ENCODE measurements at places on chromosomes 5 and 9. TPM values are rescaled to one million over a fixed set of nuclear protein-coding genes. Genes with fewer than 3 reads are reported as not detected.

The LPAR1 gene
- 9.3 TPM for total RNA-seq

The SGCD gene
- 0.19 TPM for total RNA-seq

The TLE1 gene
- total RNA-seq: 38.9 TPM

The HK3 gene
- 3.5 TPM for total RNA-seq

The BRD3 gene
- total RNA-seq: 14.4 TPM

The CYFIP2 gene
- 17.8 TPM for total RNA-seq

The PCDHB14 gene
- 2.6 TPM for total RNA-seq

The TAF9 gene
- total RNA-seq: 15.6 TPM

The JAKMIP2 gene
- 0.81 TPM for total RNA-seq

The CDH9 gene
- not detected for total RNA-seq

The CYSRT1 gene
- total RNA-seq: 0.22 TPM

The LCN1 gene
- total RNA-seq: not detected

- peak overlapping the region; percentile 85 for H3K27ac ChIP-seq
- no peak overlapping the region for H3K4me3 ChIP-seq
These were observed 583.4 kb downstream of the ACTL7B start for GRCh38 chr9:108272349-108272899.

DNA sequence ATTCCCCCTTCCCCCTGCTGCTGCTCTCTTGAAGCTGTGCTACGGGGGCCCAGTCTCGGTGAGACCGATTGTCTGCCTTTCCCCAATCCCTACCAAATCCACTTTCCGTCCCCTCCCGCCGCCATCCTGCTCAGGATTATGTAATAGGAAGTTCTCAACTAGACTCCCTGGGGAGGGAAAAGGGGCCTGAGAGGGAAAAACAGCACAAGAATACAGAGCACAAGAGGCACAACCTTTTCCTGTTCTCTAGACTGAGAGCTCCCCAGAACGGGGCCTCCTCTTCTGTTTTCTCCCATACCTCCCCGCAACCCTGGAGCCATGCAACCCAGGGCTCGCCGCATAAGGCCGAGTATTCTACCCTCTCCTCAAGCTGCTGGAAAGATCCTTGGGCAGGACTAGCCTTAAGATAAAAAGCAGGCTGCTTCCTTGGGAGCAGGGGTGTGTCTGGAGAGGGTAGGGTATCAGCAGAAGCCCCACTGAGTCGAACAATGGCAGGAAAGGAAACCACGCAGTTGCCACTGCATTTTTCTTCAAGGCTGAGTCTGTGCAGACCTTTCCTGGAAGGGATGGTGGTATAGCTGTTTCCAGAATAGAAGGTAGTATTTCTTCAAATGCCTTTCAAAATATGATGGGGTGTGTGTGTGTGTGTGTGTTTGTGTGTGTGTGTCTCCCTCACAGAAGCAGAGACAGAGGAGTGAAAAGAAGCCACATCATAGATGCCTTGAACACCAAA lies 12.9 kb downstream of the MYORG start:
- peak; percentile 7 for DNase-seq
- H3K4me1 ChIP-seq: peaks cover 13% of the 10 kb centered on the region
- H3K27ac ChIP-seq: no peak overlapping the region
- H3K27me3 ChIP-seq: no peaks in the 10 kb centered on the region
- no peaks in the 10 kb centered on the region for H3K36me3 ChIP-seq
- no peak overlapping the region for H3K4me3 ChIP-seq

GRCh38 chr9:115946530-115946929 lies 207.1 kb upstream of the PAPPA start:
- no peaks in the 10 kb centered on the region for H3K36me3 ChIP-seq
- H3K4me1 ChIP-seq: no peaks in the 10 kb centered on the region
- no peaks in the 10 kb centered on the region for H3K27me3 ChIP-seq
- H3K27ac ChIP-seq: no peak overlapping the region
- H3K4me3 ChIP-seq: no peak overlapping the region
- no peak for DNase-seq

- H3K36me3 ChIP-seq: no peaks in the 10 kb centered on the region
- peak overlapping the region; percentile 99 for H3K27ac ChIP-seq
- no peak for DNase-seq
- no peaks in the 10 kb centered on the region for H3K27me3 ChIP-seq
These were observed 584 bp upstream of the KLF9 start for GRCh38 chr9:70415041-70415440.

DNA sequence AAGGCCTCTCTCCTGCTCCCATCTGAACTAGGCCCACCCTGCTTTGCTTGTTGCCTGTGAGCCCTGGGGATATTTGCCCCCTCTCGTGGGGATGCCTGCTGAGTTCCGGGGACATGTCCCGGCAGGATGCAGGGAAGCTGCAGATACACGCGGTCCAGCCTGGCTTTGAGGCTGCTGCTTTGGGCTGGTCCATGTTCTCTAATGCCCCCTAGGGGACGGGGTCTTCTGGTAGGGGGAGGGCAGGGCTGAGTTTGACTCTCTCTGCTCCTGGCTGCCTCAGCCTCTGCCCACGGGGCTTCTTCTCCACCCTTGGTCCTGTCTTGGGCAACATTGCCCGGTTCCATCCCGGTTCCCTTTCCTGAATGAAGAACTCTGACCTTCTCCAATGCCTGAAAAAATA lies 84.9 kb upstream of the ASS1 start:
- DNase-seq: no peak
- no peaks in the 10 kb centered on the region for H3K27me3 ChIP-seq
- no peaks in the 10 kb centered on the region for H3K36me3 ChIP-seq
- no peak overlapping the region for H3K27ac ChIP-seq
- no peaks in the 10 kb centered on the region for H3K4me1 ChIP-seq
- no peak overlapping the region for H3K4me3 ChIP-seq

GRCh38 chr9:13732290-13732689 lies 452.8 kb upstream of the MPDZ start:
- no peaks in the 10 kb centered on the region for H3K4me1 ChIP-seq
- no peaks in the 10 kb centered on the region for H3K27me3 ChIP-seq
- no peaks in the 10 kb centered on the region for H3K36me3 ChIP-seq
- H3K4me3 ChIP-seq: no peak overlapping the region
- no peak for DNase-seq
- no peak overlapping the region for H3K27ac ChIP-seq

- DNase-seq: no peak
- H3K27ac ChIP-seq: no peak overlapping the region
- no peaks in the 10 kb centered on the region for H3K4me1 ChIP-seq
These were observed 114.9 kb downstream of the AUH start for GRCh38 chr9:91246846-91247245.

DNA sequence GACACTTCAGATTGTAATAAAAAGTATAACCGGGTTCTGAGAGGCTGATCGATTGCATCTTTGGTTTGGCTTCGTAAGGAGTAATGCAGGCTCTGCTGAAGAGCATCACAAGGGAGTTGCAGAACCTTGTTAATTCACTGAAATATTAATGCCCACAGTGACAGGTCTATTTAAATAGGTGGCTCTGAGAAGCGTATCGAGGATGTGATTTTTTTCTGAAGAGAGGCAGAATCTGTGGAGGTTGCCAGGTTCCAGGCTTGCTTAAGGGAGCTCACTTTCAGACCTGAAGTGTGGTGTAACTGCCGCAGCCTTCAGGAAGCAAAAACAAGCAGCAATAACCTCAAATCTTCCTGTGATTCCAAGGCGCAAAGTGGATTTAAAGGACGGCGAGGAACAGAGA lies 80.3 kb downstream of the ANKRD33B start:
- no peaks in the 10 kb centered on the region for H3K27me3 ChIP-seq
- H3K27ac ChIP-seq: no peak overlapping the region
- no peaks in the 10 kb centered on the region for H3K4me1 ChIP-seq
- H3K36me3 ChIP-seq: no peaks in the 10 kb centered on the region

GRCh38 chr9:99222416-99223270 lies 561 bp downstream of the SEC61B start:
- DNase-seq: no peak
- H3K4me3 ChIP-seq: peak overlapping the region; percentile 89
- H3K4me1 ChIP-seq: peaks cover under 1% of the 10 kb centered on the region
- H3K36me3 ChIP-seq: peaks cover 3% of the 10 kb centered on the region
- peak overlapping the region; percentile 94 for H3K27ac ChIP-seq
- H3K27me3 ChIP-seq: no peaks in the 10 kb centered on the region

DNA sequence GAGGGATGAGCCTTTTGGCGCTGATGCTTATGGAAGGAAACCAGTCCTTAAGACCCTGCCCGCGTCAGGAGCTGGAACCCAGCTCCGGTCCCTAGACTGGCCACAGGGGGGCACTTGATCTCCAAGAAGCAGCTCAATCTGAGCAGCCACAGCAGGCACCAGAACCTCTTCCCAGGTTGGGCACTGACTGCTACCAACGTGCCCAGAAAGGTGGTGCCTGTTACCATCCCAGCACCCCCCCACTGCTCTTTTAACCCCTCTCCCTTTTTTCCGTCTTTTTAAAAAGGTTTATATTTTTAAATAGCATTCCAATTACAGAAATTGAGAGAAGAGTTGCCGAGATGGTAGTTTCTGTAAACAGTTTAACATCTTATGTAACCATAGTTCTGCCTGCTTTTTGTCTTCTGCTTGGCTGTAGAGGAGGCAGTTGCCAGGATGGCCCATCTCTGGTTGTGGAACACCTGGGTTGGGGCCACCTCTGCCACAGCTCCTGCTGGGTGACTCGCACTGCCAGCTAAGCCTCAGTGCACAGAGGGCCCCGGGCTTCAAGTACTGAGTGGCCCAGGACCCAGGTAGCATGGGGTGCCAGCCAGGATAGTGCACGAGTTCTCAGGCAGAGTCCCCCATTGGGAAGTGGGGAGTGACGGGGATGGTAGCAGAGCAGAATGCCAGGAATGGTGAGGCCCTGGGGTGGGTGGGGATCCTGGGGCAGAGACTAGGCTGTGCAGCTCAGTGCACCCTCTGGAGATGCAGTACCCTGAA lies 62.8 kb downstream of the PFDN1 start:
- no peaks in the 10 kb centered on the region for H3K27me3 ChIP-seq
- H3K4me1 ChIP-seq: peaks cover 24% of the 10 kb centered on the region
- H3K4me3 ChIP-seq: no peak overlapping the region
- no peak overlapping the region for H3K27ac ChIP-seq
- peaks cover 4% of the 10 kb centered on the region for H3K36me3 ChIP-seq

DNA sequence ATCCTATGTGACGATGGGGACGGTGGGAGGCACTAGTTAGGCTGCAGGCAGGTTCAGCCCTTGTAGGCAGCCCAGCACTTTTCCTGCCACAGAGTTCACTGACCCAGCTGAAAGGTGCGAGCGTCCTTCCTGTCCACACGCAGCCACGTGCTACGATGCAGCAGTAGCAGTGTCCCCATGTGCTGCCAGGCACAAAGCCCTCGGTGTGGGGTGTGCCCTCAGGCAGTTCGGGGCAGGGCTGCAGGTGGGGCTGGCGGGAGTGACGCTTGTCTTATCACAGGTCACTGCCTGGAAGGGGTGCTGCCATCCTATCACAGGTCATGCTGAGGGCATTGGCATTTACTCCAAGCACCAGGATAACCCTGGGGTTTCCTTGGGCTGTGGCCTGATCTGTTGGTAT lies 46.8 kb upstream of the CLPTM1L start:
- no peak overlapping the region for H3K4me3 ChIP-seq
- no peaks in the 10 kb centered on the region for H3K4me1 ChIP-seq
- H3K27me3 ChIP-seq: no peaks in the 10 kb centered on the region
- no peak for DNase-seq
- no peak overlapping the region for H3K27ac ChIP-seq
- no peaks in the 10 kb centered on the region for H3K36me3 ChIP-seq

GRCh38 chr9:131227959-131228460 lies 48.3 kb downstream of the FAM78A start:
- no peaks in the 10 kb centered on the region for H3K27me3 ChIP-seq
- H3K27ac ChIP-seq: no peak overlapping the region
- no peak overlapping the region for H3K4me3 ChIP-seq
- no peak for DNase-seq
- peaks cover 5% of the 10 kb centered on the region for H3K36me3 ChIP-seq

DNA sequence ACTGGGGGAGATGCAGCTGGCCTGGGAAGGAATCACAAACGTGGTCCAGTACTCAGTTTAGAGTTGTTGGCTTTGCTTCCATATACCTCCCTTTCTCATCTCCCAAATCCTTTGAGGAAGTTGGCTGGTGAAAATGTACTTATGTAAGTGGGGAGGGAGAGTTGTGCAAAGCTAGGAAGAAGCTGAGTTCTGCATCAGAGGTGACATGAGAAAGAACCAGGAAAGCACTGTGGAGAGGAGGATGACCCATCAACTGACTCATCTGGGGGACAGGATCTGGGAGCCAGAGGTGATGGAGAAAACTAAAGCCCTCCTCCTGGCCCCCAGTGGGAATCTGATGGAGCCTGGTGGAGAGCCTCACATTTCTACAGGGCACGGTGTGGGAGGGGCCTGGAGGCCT lies 16.2 kb downstream of the KCNMB1 start:
- no peaks in the 10 kb centered on the region for H3K36me3 ChIP-seq
- H3K27ac ChIP-seq: no peak overlapping the region
- H3K27me3 ChIP-seq: no peaks in the 10 kb centered on the region
- no peaks in the 10 kb centered on the region for H3K4me1 ChIP-seq
- H3K4me3 ChIP-seq: no peak overlapping the region

- no peak for DNase-seq
- no peaks in the 10 kb centered on the region for H3K36me3 ChIP-seq
- no peaks in the 10 kb centered on the region for H3K4me1 ChIP-seq
- H3K27me3 ChIP-seq: no peaks in the 10 kb centered on the region
- no peak overlapping the region for H3K4me3 ChIP-seq
These were observed 134.8 kb upstream of the ADAMTS16 start for GRCh38 chr5:5005353-5005752.

GRCh38 chr5:133751846-133752245 lies 139.5 kb upstream of the FSTL4 start:
- H3K27ac ChIP-seq: no peak overlapping the region
- no peaks in the 10 kb centered on the region for H3K27me3 ChIP-seq
- H3K4me3 ChIP-seq: no peak overlapping the region
- H3K36me3 ChIP-seq: no peaks in the 10 kb centered on the region
- H3K4me1 ChIP-seq: no peaks in the 10 kb centered on the region

GRCh38 chr5:96004754-96005153 lies 43.1 kb upstream of the ELL2 start:
- peaks cover 7% of the 10 kb centered on the region for H3K4me1 ChIP-seq
- no peak overlapping the region for H3K4me3 ChIP-seq
- H3K27me3 ChIP-seq: no peaks in the 10 kb centered on the region
- no peak overlapping the region for H3K27ac ChIP-seq
- no peak for DNase-seq

DNA sequence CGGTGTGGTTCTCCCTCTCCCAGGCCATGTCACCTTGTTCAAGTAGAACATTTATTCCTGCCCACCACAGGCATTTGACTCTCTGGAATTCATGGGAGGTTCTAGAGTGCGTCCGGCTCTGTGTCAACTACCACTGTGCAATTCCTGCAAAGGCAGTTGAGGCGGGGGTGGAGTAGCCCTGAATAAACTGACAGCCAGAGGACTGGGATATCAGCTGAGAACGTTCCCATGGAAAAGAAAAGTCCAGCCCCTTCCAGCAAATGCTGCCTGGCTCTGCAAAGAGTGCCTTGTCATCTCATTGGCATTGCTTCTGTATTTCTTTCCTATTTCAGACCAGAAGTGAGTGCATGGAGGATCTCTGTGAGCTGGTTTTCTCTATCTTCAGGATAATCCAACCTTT lies 18.9 kb upstream of the MEGF9 start:
- H3K27me3 ChIP-seq: no peaks in the 10 kb centered on the region
- H3K4me1 ChIP-seq: no peaks in the 10 kb centered on the region
- peak; percentile 68 for DNase-seq
- no peaks in the 10 kb centered on the region for H3K36me3 ChIP-seq
- H3K4me3 ChIP-seq: no peak overlapping the region
- H3K27ac ChIP-seq: peak overlapping the region; percentile 81

- no peaks in the 10 kb centered on the region for H3K27me3 ChIP-seq
- H3K4me3 ChIP-seq: no peak overlapping the region
- no peaks in the 10 kb centered on the region for H3K4me1 ChIP-seq
- no peak overlapping the region for H3K27ac ChIP-seq
- DNase-seq: no peak
These were observed 46.3 kb upstream of the TDRD7 start for GRCh38 chr9:97365634-97366033.

- no peak for DNase-seq
- no peaks in the 10 kb centered on the region for H3K36me3 ChIP-seq
- no peak overlapping the region for H3K4me3 ChIP-seq
These were observed 174.0 kb downstream of the NR2F1-AS1 start for GRCh38 chr5:93406971-93407401.

Measured in pancreas (tissue), 10 donors.